ENCODE measurements at places on chromosomes 4 and X. TPM values are rescaled to one million over a fixed set of nuclear protein-coding genes. Genes with fewer than 3 reads are reported as not detected.

The ESX1 gene
- not detected for total RNA-seq

The GJB1 gene
- not detected for total RNA-seq

The F8 gene
- 49.4 TPM for total RNA-seq

The RAI2 gene
- 22.3 TPM for total RNA-seq

The CXorf65 gene
- total RNA-seq: not detected

The ZDHHC15 gene
- 3.5 TPM for total RNA-seq

The SYTL5 gene
- total RNA-seq: not detected

The MAGEA8 gene
- total RNA-seq: not detected

DNA sequence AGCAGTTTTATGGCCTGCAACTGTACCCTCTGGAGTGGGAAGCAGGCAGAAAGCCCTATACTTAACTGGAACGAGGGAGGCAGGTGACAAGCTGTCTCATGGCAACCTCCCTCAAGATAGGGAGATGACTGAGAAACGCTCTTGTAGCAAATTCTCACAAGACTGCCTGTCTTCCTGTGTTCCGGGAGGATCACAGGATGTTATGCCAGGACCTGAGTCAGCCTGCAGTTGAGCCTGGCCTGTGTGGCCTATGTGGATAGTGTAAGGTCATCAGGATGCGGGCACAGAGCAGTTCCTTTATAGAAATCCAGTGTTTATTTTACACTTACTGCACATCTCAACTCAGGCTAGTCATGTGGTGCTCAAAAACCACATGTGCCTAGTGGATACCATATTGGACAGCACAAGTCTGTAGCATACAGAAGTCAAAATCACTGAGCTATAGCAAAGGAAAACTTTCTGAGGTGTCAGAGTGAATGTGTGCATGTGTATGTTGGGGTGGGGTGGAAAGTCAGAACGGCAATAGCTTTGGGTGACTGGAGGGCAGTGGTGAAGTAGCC is 25.2 kb downstream of the TAF7L start:
- no peak for DNase-seq

- no peak for DNase-seq
These were observed 1048.6 kb downstream of the PCDH7 start for GRCh38 chr4:31768756-31769155.

- DNase-seq: no peak
These were observed 65.6 kb downstream of the UBA6 start for GRCh38 chr4:67635331-67635730.

GRCh38 chrX:32269866-32270265 is 941.5 kb downstream of the DMD start:
- DNase-seq: no peak

DNA sequence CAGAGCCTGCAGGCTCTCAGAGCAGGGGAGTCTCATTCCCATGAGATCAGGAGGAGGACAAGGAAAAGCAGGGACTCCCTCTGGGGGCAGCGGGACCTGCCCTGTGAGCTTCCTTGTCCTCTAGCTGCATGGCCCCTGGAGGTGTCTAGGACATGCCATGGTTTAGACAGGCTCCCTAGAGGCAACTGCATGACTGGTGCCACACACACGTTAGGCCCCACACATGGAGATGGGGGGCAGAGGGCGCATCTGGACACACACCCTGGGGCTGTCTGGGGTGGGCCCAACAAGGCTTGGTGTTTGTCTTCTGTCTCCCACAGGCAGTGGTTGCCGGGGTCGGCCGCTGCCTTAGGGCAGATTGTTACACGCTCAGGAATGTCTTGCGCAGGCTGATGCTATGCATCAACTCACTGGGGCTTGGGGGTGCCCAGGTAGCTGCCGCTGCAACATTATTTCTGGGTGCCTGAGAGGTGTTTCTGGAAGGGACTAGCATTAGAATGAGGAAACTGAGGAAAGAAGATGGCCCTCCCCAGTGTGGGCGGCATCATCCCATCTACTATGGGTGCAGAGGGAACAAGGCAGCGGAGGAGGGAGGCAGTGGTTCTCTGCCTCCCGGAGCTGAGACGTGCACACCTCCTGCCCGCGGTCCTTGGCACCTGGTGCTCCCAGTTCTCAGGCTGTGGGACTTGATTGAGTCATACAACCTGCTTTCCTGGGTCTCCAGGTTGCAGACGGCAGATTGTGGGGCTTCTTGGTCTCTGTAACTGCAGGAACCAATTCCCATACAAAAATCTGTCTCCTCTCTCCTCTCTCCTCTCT is 32.1 kb upstream of the GPR78 start:
- DNase-seq: no peak

- DNase-seq: no peak
These were observed 130.0 kb downstream of the AWAT2 start for GRCh38 chrX:69919749-69920148.

DNA sequence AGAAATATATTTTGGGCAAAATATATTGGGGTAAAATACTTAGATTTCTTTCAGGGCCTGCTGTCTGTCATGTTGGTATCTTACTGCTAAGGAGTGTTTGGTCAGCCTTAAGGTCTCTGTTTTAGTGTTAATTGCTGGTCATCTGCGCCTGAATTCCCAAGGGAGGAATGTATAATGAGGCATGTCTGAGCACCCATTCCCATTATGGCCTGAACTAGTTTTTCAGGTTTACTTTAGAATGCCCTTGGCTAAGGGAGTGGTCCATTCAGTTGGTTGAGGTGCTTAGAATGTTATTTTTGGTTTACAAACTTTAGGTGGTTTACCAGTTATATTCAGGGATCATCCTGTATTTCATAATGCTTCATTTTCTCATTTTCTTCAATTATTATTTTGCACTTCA is 125.9 kb downstream of the CFAP299 start:
- no peak for DNase-seq

DNA sequence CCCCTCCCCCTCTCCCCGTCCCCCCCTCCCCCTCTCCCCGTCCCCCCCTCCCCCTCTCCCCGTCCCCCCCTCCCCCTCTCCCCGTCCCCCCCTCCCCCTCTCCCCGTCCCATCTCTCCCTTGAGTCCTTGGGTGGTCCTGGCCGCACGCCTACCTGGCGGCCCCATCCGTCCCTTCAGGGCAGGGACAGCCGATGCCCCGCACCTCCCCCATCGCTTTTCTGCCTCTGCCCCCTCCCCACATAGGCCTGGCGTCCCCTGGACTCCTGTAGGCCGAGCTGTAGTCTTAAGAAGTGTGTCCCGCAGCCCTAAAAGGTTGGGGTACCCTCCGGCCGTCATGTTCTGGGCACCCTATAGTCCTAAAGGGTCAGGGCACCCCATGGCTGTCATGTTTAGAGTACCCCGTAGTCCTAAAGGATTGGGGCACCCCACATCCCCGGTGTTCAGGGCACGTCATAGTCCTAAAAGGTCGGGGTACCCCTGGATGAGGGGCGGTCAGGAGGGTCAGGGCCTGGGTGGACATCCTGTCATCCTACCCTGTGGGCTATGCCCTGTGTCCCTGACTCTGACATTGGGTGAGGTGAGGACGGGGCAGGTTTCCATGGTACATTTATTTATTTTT is 10.8 kb upstream of the GTPBP6 start:
- no peak for DNase-seq

DNA sequence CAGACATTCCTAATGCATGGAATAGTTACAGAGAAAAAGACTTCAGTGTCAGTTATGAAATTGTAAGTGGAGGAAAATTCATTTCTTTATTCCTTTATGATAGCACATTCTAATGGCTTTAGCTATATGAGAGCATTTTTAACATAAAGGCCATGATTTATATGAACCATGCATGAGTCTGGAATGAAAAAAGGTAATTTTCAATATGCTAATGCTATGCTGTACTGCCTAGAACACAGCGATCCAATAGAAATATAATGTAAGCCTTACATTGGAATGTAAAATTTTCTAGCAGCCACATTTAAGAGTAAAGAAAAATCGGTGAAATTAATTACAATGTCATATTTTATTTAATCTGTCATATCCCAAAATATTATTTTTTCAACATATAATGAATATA is 932.0 kb downstream of the C4orf33 start:
- no peak for DNase-seq

DNA sequence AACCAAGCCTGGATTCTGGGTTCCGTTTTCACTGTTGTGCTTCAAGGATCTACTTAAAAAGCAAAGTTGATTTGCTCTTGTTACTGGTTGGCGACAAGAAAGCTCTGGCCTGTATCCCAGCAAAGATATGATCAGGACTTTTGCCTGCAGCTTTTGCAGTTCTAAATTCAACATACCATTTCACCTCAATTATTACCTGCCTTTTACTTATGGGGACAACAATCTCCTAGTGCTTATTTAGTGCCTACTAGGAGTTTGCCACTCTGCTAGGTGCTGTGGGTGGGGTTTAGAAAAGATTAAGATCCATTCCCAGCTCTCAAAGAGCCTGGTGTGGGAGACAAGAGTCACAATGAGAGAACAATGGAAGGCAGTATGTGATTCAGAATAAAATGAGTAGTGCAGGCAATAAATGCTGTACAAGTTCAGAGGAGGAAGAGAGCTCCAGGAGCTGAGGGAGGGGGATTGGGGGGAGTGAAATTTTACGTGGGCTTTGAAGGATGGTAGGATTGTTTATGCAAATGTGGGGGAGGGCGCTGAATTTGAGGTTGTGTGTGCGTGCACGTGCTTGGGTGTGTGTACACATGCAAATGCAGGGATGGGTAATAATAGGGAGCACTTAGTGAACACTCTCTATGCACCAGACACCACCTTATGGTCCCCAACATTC is 5.0 kb upstream of the TMEM164 start:
- no peak for DNase-seq

DNA sequence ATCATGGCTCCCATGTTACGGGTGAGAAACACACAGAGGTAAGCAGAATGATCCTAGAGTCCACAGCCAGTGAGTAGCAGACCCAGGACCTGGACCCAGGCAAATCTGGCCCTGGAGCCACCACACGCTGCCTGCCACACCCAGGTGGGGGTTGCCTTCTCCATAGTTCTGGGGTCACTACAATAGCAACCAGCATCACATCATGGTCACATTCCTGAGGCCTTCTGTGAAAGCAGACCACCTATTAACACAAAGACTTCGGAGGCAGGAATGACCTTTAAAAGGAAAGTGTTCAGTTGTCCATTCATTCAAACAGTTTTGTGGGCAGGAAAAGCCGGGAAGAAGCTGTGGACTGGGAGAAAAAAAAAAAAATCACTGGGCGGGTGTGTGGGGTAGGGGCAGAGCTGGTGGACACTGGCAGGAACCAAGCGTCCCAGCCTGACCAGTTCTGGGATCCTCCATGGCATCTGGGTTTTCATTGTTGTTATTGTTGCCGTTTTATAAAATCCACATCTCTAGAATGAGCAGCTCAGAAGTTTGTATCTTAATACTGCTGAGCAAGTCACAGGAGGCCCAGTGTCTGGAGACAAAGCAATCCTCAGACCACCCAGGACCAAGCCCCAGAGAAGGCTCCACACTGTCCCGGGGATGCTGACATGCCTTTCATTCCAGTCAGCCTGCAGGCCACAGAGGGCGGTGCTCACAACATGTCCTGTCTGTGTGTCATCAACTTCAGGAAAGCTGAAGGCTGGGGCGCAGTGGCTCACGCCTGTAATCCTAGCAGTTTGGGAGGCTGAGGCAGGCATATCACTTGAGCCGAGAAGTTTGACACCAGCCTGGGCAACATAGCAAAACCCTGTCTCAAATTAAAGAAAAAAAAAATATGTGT is 67.0 kb downstream of the SEL1L3 start:
- no peak for DNase-seq

- DNase-seq: no peak
These were observed 13.3 kb downstream of the TLR3 start for GRCh38 chr4:186082221-186082620.

- DNase-seq: no peak
These were observed 217.9 kb upstream of the GPC4 start for GRCh38 chrX:133633162-133633561.

- DNase-seq: no peak
These were observed 441.6 kb downstream of the GBA3 start for GRCh38 chr4:23134331-23134730.

DNA sequence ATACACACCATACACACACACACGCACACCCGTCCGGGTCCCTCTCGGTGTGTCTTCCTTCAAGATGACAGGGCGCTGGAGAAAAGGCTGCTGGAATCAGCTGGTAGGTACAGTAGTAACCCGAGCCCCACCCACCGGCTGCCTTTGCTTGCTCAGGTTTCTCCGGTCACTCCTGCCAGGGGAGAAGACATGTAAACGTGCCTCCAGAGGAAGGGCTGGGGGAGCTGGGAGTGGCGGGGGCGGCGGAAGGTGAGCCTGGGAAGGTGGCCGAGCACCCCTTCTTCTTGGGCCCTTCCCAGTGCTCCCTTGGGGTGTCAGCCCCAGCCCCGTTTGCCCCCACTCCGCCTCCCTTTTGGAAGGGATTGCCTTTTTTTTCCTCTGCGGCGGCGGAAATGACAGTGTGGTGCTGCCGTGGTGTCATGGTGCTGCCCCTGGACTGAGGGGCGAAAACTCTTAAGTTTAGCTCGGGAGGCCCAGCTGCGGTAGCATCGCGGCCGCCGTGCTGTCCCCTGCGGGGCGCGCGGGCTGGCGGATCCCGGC is at the start of gene MID2:
Gene MID2 (plus strand): TSS at position 169 of the 540 bp plus-strand sequence. CDS start 561 bp downstream, outside the sequence.
- DNase-seq: peak; percentile 51

GRCh38 chr4:86283371-86283770 is 76.5 kb downstream of the MAPK10 start:
- DNase-seq: no peak

DNA sequence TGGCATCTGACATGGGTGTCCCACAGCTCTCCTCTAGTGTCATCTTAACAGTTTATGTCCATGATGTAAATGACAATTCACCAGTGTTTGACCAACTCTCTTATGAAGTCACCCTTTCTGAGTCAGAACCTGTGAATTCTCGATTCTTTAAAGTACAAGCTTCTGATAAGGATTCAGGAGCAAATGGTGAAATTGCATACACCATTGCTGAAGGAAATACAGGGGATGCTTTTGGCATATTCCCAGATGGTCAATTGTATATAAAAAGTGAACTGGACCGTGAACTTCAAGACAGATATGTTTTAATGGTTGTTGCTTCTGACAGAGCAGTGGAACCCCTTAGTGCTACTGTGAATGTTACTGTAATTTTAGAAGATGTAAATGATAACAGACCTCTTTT is 4.6 kb downstream of the FAT4 start:
- no peak for DNase-seq
